Thoracic aorta (tissue), 2 donors: ENCODE measurements at places on chromosomes 2 and 18. TPM values are rescaled to one million over a fixed set of nuclear protein-coding genes. Genes with fewer than 3 reads are reported as not detected.

COL5A2 gene
- total RNA-seq, result 135 TPM

CRYGD gene
- total RNA-seq, result not detected

GDF7 gene
- total RNA-seq, result 39.7 TPM

SALL3 gene
- total RNA-seq, result not detected

PXDN gene
- total RNA-seq, result 97.5 TPM

UGT1A5 gene
- total RNA-seq, result not detected

OBSL1 gene
- total RNA-seq, result 151 TPM

SYT4 gene
- not detected for total RNA-seq

ACVR1C gene
- not detected for total RNA-seq

TCF4 gene
- total RNA-seq, result 267 TPM

CDK5R2 gene
- not detected for total RNA-seq

GPATCH11 gene
- total RNA-seq, result 9.0 TPM

DNA sequence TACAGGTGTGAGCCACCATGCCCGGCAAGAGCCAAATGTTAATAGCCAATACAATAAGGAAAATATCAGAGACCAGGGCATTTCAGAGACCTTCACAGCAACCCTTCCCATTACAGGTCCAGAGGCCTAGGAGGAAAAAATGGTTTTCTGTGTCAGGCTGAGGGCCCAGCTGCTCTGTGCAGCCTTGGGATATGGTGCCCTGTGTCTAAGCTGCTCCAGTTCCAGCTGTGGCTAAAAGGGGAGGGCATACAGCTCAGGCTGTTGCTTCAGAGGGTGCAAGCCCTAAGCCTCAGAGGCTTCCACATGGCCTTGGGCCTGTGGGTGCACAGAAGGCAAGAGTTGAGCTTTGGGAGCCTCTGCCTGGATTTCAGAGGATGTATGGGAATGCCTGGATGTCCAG, 20.1 kb upstream of the CCDC195 start:
- H3K27ac ChIP-seq, result no peak overlapping the region
- no peaks in the 10 kb centered on the region for H3K36me3 ChIP-seq
- H3K27me3 ChIP-seq, result no peaks in the 10 kb centered on the region
- no peak for DNase-seq
- no peak overlapping the region for H3K4me3 ChIP-seq
- H3K4me1 ChIP-seq, result no peaks in the 10 kb centered on the region

DNA sequence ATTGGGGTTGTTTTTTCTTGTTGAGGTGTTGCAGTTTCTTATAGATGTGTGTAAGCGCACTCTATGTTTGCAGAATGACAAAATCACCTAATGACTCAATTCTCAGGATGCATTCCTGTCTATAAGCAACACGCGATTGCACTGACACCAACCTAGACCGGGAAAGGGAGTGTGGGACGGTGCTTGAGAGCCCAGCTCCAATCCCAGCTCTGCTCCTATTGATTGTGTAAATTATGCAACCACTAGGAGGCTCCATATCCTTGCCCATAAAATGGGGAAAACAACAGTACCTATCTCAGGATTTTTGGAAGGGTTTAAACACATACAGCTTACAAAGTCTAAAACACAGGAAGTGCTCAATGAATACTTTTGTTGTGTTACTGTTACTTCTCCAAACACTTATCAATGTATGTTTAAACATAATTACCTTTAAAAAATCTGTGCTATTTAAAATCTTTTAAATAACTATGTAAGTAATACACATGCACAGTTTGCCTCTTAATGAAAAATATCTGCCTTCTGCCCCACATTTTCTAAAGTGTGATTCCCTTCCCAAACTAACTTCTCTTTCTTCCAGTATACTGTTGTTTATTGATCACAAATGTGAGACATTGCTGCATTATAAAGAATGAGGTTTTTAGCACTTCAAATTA, 132.5 kb downstream of the SPHKAP start:
- no peak overlapping the region for H3K27ac ChIP-seq
- H3K4me3 ChIP-seq, result no peak overlapping the region
- H3K4me1 ChIP-seq, result no peaks in the 10 kb centered on the region
- no peaks in the 10 kb centered on the region for H3K36me3 ChIP-seq
- DNase-seq, result no peak
- H3K27me3 ChIP-seq, result no peaks in the 10 kb centered on the region

GRCh38 chr2:54454548-54455130, 1.5 kb upstream of the SPTBN1 start:
- H3K27ac ChIP-seq, result peak overlapping the region; percentile 97
- no peaks in the 10 kb centered on the region for H3K27me3 ChIP-seq
- DNase-seq, result no peak
- H3K4me1 ChIP-seq, result peaks cover 25% of the 10 kb centered on the region

GRCh38 chr2:168699844-168700417, 102.5 kb upstream of the NOSTRIN start:
- H3K27ac ChIP-seq, result no peak overlapping the region
- H3K4me3 ChIP-seq, result no peak overlapping the region
- H3K36me3 ChIP-seq, result no peaks in the 10 kb centered on the region
- no peaks in the 10 kb centered on the region for H3K4me1 ChIP-seq
- no peaks in the 10 kb centered on the region for H3K27me3 ChIP-seq

GRCh38 chr2:101160454-101160853, 9.3 kb upstream of the TBC1D8 start:
- H3K4me3 ChIP-seq, result no peak overlapping the region
- no peak overlapping the region for H3K27ac ChIP-seq
- no peaks in the 10 kb centered on the region for H3K27me3 ChIP-seq
- no peaks in the 10 kb centered on the region for H3K4me1 ChIP-seq
- DNase-seq, result no peak

GRCh38 chr2:6352247-6352646, 513.5 kb downstream of the CMPK2 start:
- no peak overlapping the region for H3K4me3 ChIP-seq
- no peaks in the 10 kb centered on the region for H3K27me3 ChIP-seq
- H3K36me3 ChIP-seq, result no peaks in the 10 kb centered on the region
- H3K4me1 ChIP-seq, result no peaks in the 10 kb centered on the region
- no peak overlapping the region for H3K27ac ChIP-seq

DNA sequence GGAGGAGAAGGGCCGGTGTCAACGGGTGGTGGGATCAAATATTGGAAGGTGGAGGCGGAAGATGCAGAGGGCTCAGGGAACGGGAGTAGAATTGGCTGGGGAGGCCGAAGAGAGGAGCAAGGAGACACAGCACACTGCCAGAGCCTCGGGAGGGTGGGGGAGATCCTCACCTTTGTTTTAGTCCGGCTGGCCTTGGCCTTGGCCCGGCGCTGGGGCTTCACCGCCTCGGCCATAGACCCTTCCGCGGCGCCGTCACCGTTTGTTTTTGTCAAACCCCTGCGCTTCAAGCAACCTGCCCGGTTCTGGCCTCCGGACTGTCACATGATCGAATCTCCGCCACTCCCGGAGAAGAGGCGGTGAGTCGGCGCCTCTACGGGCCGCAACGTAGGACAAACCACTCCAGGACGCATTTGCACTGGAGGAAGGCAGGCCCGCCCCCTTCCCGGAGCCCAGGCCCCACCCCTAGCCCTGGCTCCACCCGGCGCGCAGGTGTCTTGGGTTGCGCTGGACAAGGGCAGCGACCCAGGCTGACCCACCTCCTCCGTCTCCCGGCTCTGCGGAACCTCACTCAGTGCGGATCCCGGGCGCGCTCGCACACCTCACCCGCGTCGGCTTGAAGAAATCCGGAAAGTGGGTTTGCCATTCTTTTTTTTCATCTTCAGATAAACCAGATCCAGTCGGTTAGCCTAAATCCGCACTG, at the start of gene EPG5:
TSS of gene EPG5 (minus strand) at position 323 of the 700 bp plus-strand sequence. CDS start at position 233, 90 bp downstream.
- peak within 1 kb of the TSS; percentile 95 for H3K4me3 ChIP-seq
- peak; percentile 74 for DNase-seq
- H3K36me3 ChIP-seq, result no peaks in the 10 kb centered on the region
- peaks cover 10% of the 10 kb centered on the region for H3K4me1 ChIP-seq

- DNase-seq, result no peak
- no peaks in the 10 kb centered on the region for H3K4me1 ChIP-seq
- H3K27me3 ChIP-seq, result no peaks in the 10 kb centered on the region
- H3K4me3 ChIP-seq, result no peak overlapping the region
- H3K27ac ChIP-seq, result no peak overlapping the region
- peaks cover 12% of the 10 kb centered on the region for H3K36me3 ChIP-seq
Observed at GRCh38 chr18:45993438-45993837, 26.3 kb upstream of the EPG5 start.

GRCh38 chr2:24513281-24514071, 22.4 kb downstream of the NCOA1 start:
- H3K36me3 ChIP-seq, result no peaks in the 10 kb centered on the region
- no peak overlapping the region for H3K4me3 ChIP-seq
- H3K4me1 ChIP-seq, result peaks cover 32% of the 10 kb centered on the region
- H3K27me3 ChIP-seq, result no peaks in the 10 kb centered on the region
- no peak for DNase-seq
- no peak overlapping the region for H3K27ac ChIP-seq

DNA sequence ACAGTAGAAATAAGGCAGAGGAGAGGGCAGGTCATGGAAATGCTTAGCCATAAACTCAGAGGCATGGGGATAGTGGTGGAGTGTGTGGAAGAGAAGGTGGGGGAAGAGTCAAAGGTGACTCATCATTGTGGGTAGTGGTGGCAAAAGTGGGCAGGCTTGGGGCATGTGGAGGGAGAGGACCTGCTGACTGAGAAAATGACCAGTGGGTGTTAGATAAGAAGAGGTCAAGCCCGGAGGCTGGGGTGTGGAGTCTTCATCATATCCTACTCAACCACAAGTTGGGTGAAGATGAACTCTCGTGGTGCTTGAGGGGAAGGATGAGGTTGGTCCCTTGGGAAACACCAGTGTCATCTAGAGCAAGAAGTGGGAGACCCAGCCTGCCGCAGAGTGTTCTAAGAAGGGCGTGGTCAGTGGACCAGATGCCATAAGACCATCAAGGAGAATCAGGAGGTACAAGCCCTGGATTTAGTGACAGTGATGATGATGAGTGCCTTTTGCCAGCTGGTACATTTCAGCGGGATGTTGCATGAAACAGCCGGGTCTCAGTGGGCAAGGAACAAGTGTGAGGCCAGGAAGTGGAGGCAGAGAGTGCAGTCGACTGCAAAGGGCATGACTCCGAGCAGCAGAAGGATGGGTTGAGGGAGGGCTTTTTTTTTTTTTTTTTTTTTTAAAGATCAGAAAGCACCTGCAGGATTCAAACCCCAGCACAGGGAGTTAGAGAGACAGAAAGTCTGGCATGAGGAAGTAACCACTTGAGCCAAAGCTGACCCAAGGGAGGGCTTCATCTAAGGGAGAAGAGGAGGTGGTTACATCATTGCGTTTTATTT, 122.6 kb upstream of the SPRED2 start:
- no peak for DNase-seq
- H3K4me1 ChIP-seq, result no peaks in the 10 kb centered on the region
- H3K27me3 ChIP-seq, result no peaks in the 10 kb centered on the region
- H3K27ac ChIP-seq, result no peak overlapping the region
- H3K36me3 ChIP-seq, result no peaks in the 10 kb centered on the region
- no peak overlapping the region for H3K4me3 ChIP-seq

- no peaks in the 10 kb centered on the region for H3K36me3 ChIP-seq
- no peaks in the 10 kb centered on the region for H3K27me3 ChIP-seq
- no peak overlapping the region for H3K27ac ChIP-seq
- DNase-seq, result no peak
- no peaks in the 10 kb centered on the region for H3K4me1 ChIP-seq
- H3K4me3 ChIP-seq, result no peak overlapping the region
Observed at GRCh38 chr18:8724452-8724851, 19.1 kb downstream of the MTCL1 start.

GRCh38 chr18:69820538-69820937, 127.1 kb downstream of the CD226 start:
- no peak overlapping the region for H3K4me3 ChIP-seq
- no peaks in the 10 kb centered on the region for H3K4me1 ChIP-seq
- no peak for DNase-seq
- H3K27me3 ChIP-seq, result no peaks in the 10 kb centered on the region
- H3K27ac ChIP-seq, result no peak overlapping the region

- H3K36me3 ChIP-seq, result no peaks in the 10 kb centered on the region
- no peak overlapping the region for H3K4me3 ChIP-seq
- H3K4me1 ChIP-seq, result no peaks in the 10 kb centered on the region
- DNase-seq, result no peak
Observed at GRCh38 chr18:23943903-23944624, 70.5 kb upstream of the TTC39C start.

- no peak for DNase-seq
- H3K4me3 ChIP-seq, result no peak overlapping the region
- H3K36me3 ChIP-seq, result no peaks in the 10 kb centered on the region
- peaks cover 62% of the 10 kb centered on the region for H3K4me1 ChIP-seq
- no peak overlapping the region for H3K27ac ChIP-seq
Observed at GRCh38 chr2:109473616-109474318, 140.0 kb downstream of the SEPTIN10 start.

GRCh38 chr2:230660294-230661060, 52.2 kb upstream of the CAB39 start:
- no peak for DNase-seq
- H3K4me3 ChIP-seq, result no peak overlapping the region

GRCh38 chr18:26943906-26944305, 78.4 kb upstream of the AQP4 start:
- no peaks in the 10 kb centered on the region for H3K4me1 ChIP-seq
- DNase-seq, result no peak
- no peak overlapping the region for H3K27ac ChIP-seq
- no peaks in the 10 kb centered on the region for H3K27me3 ChIP-seq
